ENCODE measurements at places on chromosomes 1 and 21.

DNA sequence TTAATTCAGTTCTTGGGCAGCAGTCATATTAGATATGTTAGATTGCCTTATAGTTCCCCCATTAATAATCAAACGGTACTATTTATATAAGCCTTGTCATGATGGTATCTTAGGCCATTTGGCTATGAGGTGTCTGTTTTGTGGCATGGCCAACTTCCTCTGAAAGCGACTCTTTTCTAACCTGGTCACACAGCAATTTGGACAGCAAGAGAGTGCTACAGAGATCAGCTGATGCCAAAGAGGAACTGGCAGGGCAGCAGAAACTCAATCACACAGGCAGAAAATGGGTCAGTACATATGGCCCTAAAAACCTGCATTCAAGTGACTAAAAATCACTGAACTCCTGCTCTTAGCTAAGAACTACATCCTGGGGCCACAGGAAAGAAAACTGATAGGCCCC, 13.4 kb upstream of the MUTYH start:
- DNase-seq: no peak

DNA sequence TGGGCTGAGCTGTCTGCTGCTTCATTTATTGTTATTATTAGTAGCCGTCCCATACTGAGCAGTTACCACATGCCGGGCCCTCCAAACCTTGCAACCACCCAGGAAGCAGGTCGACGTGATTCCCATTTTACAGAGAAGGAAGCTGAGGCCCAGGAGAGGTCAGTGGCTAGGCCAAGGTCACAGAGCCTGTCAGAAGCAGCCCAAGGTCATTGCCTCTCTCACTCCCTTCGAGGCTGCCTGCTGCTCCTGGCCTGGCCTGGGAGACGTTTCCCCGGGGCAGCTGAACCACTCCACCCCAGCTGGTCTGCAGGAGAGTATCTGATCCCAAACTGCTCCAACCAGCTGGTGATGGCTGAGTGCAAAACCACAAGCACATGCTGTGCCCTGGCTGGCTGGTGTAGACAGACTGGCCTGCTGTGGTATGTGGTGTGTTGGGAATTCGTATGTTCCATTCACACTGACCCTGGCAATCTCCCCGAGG, 6.5 kb downstream of the PADI4 start:
- DNase-seq: no peak

- DNase-seq: no peak
Observed at GRCh38 chr1:229842302-229843255, 216.5 kb downstream of the URB2 start.

DNA sequence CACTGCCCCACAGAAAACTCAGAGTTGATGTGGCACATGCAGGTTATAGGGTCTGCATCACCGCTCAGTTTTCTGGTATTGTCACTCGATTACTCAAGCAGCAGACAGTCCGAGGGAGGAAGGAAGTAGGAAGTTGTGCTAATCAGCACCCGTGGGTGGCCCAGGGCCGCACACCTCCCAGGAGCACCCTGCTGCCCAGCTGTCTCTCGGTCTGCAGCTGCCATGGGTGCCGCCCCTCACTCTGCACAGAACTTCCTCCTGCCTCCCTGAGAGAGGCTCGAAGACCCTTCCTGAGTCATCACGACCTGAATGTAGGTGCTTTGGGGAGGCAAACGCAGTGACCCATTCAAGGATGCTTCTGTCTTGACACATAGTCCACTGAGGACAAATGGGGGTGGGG, 4.2 kb upstream of the TFF3 start:
- DNase-seq: peak; percentile 90

- no peak for DNase-seq
Observed at GRCh38 chr1:165898837-165899236, 71.4 kb downstream of the UCK2 start.

- DNase-seq: peak; percentile 68
Observed at GRCh38 chr1:15966081-15966955, 9.6 kb downstream of the ZBTB17 start.

DNA sequence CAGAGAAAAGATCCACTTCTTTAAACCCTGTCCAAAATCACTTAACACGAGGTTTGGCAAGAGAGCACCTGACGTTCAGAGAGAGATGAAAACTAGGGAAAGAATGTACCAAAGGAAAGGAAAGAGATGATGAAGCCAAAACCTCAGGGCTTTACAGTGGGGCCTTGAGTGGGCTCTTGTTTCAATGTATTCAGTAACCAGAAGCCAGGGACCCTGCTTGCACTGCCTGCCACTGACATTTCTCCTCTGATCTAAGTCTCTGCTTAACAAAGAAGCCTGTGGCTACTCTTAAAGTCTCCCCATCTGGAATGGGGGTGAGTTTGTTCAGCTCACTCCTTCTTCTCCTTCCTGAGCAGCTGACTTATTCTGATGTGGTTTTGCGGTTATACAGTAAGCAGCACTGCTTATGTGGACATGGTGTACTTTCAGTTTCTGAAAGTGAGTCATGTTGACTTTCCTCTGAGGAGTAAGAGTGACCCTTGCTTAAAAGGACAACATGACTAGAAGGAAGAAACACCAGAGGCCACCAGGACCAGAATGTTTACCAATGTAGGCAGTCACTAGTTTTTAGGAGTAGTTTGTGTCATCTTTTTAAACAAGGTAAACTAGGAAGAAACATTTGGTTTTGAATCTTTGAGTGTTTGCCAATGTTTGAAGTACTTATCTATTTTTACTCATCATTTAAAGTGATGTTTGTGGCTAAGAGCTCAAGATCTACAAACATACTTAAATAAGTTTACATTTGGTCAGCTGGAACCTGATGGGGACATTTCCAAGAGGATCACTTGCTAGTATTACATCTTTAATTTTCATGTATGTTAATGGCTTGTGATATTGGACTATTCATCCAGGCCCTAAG, 87.4 kb downstream of the FASLG start:
- peak; percentile 89 for DNase-seq

DNA sequence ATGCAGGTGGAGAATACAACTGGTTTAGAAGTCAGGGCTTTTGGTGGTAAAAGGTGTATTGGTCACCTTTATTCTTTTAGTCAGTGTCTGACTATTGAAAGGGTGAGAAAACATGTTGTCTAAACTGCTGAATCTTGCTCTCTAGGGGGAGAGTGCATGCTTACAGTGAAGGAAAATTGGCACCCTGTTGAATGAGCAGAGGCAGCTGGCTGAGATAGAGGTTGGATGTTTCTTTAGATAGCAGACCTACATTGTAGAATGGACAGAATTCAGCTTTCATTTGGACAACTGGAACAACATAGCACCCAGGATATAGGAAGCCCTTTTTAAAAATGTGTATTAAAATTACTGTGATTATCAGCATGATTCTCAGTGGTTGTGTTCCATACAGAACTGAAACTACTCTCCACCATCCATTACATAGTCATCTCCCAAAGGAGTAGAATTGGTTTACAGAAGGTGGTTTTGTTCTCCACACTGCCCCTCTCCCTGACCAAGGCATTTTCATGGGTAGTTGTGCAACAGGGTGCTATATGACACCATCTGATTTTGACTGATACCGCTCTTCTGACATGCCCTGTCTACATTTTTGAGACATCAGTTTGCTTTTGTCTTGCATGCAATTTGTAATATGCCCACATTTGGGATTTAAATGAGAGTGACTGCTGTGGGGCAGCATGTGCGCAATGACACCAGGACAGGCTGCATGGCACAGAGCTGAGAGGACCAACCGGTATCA, 16.2 kb downstream of the RHOU start:
- DNase-seq: peak; percentile 88

- peak; percentile 95 for DNase-seq
Observed at GRCh38 chr1:23100074-23100748, 68.4 kb downstream of the LUZP1 start.

- no peak for DNase-seq
Observed at GRCh38 chr1:62057641-62058290, 136.9 kb upstream of the L1TD1 start.

DNA sequence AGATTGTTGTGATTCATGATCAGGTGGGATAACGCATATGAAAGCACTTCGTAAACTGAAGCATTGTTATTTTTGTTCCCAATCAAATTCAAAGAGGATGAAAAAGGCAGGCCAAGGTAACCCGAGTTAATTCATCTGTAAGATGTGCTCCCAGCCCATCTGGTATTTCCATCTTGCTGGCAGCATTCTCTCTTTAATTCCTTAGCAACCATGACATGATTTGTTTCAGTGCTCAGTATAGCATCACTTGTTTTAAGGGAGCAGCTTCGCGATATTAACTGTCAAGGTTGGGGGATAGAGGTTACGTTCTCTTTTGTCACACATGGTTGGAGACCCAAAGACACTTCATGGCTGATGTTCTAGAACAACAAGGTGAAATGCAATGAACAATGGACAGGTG, 6.4 kb downstream of the TSPAN2 start:
- DNase-seq: no peak

GRCh38 chr1:15244813-15245212, 2.2 kb upstream of the FHAD1 start:
- peak; percentile 40 for DNase-seq

DNA sequence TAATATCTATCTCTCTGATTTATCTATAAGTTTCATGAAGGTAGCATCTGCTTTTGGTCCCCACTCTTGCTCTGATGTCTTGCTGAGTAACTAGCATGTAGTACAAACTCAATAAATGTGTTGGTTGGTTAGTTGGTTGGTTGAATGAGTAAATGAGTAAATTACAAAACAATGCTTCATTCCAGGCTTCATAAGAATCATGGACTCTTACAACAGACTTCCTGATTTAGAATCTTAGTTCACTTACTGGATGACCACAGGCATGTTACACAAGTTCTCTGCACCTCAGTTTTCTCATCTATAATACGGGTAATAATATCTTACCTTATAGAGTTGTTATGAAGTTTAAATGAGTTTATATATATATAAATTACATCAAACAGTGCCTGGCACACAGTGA, 98.6 kb downstream of the ZNF281 start:
- peak; percentile 12 for DNase-seq

- no peak for DNase-seq
Observed at GRCh38 chr1:248821641-248822040, 4.1 kb downstream of the SH3BP5L start.

- DNase-seq: no peak
Observed at GRCh38 chr1:113282008-113282892, 108.1 kb upstream of the MAGI3 start.

- no peak for DNase-seq
Observed at GRCh38 chr1:1892079-1892762, 1.3 kb upstream of the GNB1 start.

- DNase-seq: no peak
Observed at GRCh38 chr1:95653618-95654017, 419.6 kb downstream of the RWDD3 start.

- DNase-seq: no peak
Observed at GRCh38 chr1:23441446-23442148, 17.0 kb upstream of the TCEA3 start.

- DNase-seq: no peak
Observed at GRCh38 chr1:171495444-171495843, 10.1 kb downstream of the PRRC2C start.

GRCh38 chr1:143721024-143721373, 250.8 kb downstream of the FAM72C start:
- no peak for DNase-seq

DNA sequence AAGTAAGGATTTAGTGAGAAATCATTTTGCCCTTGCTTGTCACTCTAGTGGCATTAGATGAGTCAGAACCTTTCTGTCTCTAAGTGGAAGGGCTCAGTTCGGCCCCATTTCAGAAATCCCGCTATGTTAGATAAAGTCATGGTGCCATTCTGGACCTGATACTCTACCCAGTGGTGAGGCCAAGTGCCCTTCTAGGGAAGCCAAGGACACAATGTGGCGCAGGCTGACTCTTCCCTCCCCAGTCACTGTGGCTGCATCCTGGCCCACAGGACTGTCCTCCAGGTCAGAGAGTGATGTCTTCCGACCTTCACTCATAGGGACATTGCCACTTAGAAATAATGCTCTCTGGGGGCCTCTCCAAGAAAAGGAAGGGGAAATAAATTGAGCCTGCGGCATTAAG, 48.3 kb upstream of the MTR start:
- no peak for DNase-seq

GRCh38 chr1:212968368-212968863, 18.1 kb downstream of the VASH2 start:
- no peak for DNase-seq

- DNase-seq: no peak
Observed at GRCh38 chr1:203126866-203127665, 460 bp upstream of the ADORA1 start.

- DNase-seq: no peak
Observed at GRCh38 chr21:45089964-45090363, 15.6 kb downstream of the ADARB1 start.

DNA sequence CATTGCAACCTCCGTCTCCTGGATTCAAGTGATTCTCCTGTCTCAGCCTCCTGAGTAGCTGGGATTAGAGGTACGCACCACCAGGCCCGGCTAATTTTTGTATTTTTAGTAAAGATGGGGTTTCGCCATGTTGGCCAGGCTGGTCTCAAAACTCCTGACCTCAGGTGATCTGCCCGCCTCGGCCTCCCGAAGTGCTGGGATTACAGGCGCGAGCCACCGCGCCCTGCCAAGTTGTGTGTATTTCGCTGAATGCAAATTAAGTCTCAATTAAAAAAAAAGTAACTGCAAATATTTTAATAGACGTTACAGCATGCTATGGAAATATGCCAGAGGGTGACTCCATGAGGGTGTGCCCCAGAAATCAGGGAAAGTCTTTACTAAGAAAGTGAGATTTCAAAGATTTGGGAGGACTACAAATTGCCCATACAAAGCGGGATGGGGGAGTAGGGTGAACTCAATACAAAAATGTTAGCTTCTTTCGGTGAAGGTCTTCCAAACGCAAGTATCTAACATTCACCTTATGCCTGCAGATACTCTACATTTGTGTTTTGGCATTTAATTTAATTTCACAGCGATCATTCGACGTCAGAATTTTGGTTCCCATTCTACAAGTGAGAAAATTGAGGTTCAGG, 85.6 kb downstream of the NKAIN1 start:
- no peak for DNase-seq

GRCh38 chr1:54996359-54996868, 2.3 kb upstream of the BSND start:
- peak; percentile 77 for DNase-seq

GRCh38 chr1:210907251-210907805, 226.6 kb downstream of the KCNH1 start:
- no peak for DNase-seq

DNA sequence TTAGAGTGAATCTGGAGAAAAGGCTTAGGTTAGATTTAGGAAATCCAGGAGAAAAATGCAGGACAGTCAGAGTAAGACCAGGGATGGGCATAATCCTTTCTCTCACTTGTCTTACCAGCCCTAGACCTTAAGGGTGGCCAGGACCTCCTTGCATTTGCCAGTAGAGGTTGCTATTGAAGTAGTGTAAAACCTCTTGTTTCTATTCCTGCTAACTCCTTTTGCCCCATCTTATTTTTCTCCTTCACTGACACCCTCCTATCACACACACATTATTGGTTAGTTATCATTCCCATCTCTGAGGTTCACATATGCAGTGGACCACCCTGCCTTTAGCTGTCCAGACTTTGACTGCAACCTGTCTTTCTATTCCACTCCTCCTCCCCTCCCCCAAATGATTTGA, 75.0 kb upstream of the MACF1 start:
- peak; percentile 19 for DNase-seq

DNA sequence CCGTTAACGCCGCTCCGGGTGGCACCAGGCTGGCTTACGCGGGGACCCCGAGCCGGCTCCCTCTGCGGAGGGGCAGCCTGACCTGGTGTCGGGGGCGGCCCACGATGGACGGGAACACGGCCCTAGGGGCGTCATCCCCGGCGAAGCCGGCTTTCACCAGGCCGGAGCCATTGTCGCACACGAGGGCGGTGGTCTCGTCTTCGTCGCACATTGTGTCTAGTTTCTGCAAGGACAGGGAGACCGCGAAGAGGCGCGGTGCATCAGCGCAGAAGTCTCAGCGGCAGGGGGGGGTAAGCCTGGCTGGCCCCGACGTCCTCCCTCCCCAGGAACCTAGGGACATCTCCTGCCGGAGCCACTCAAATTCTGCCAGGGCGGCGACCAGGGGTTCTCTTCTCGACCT, 989 bp downstream of the ACTA1 start:
- DNase-seq: no peak
